ENCODE measurements at places on chromosomes 2 and 18. TPM values are rescaled to one million over a fixed set of nuclear protein-coding genes. Genes with fewer than 3 reads are reported as not detected.

Gene BCL2
- 2.5 TPM for total RNA-seq

Gene SLC5A7
- total RNA-seq = not detected

DNA sequence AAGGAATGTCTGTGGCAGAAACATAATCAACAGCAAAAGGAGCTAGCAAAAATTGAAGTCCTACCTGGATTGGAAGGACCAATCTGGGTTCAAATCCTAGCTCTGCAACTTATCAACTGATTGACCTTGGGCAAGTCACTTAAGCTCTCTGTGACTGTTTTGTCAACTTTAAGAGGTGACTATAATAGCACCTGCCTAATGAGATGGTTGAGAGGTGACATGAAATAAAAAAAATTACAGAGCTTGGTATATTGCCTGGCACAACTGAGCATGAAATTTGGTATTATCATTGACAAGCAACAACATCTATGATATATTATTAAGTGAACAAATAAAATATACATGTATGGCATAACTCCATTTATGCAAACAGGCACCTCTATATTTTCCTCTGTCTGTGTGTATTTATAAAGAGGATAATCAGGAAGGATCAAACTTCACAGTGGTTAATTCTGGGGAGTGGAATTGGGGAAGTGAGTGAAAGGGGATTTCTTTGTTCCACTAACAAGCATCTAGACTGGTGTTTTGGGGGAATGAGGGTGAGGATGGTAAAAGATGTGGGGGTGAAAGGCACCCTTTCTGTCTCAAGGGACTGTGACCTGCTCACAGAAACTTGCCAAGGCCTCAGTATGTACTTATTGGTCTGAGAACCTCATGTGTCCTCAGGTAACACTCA, 132.8 kb upstream of the SERTAD2 start:
- DNase-seq = no peak

GRCh38 chr2:220224691-220225543, 597.5 kb downstream of the SLC4A3 start:
- peak; percentile 34 for DNase-seq

DNA sequence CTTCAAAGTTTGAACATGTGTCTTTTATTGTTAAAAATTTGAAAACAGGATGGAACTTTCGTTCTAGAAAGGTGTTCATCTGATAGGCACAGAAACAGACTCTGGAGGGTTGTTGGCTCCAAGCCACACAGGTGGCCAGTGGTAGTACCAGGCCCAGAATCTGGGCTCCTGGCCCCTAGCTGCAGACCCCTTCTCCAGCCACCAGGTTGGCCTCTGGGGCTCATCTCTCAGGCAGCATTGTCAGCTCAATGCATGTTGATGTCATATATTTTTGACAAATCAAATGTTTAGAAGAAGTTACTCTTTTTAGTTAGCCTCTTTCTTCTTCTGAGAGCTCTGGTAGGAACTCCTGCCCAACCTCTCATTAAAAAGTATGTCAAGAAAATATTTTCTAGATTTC, 34.5 kb upstream of the CHRNA1 start:
- DNase-seq = no peak

Gene DTNB
- 11.3 TPM for total RNA-seq

GRCh38 chr2:196513796-196514526, 125.6 kb upstream of the CCDC150 start:
- DNase-seq = no peak

Gene SERPINB2
- total RNA-seq = 0.80 TPM

DNA sequence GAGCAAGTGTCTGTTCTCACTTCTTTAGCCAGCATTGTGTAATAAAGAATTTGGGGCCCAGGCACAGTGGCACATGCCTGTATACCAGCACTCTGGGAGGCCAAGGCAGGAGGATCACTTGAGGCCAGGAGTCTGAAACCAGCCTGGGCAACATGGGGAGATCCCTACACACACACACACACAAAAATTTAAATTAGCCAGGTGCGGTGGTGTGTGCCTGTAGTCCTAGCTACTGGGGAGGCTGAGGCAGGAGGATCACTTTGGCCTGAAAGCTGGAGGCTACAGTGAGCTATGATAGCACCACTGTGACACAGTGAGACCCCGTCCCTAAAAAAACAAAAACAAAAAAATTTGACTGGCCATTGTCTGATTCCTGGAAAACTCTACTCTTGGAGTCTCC, 8.3 kb downstream of the REV1 start:
- DNase-seq = no peak

Gene RGPD4
- total RNA-seq = not detected

- no peak for DNase-seq
These were observed 64.9 kb upstream of the CAPN13 start for GRCh38 chr2:30871980-30872789.

Gene CAPN14
- total RNA-seq = under 0.01 TPM

GRCh38 chr18:29326214-29326613, 1149.3 kb upstream of the CDH2 start:
- DNase-seq = no peak

DNA sequence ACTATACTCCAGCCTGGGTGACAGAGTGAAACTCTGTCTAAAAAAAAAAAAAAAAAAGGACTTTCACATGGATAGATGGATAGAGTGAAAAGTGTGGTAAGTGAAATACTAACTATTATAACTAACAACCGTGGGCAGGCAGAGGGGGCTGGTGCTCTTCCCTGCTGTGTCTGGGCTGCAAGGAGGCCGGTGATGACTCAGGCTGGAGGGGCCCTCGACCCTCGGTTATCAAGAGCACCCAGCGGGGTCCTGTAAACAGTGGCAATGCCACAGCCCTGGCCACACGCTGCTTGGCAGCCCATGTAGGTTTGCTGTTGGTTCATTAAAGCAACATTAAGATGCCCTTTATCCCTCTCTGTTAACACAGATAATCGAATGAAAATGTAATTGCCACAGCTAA, 184.8 kb upstream of the RAB12 start:
- no peak for DNase-seq

GRCh38 chr18:27556741-27557140, 371.6 kb upstream of the CHST9 start:
- DNase-seq = no peak

Gene RESP18
- total RNA-seq = not detected

DNA sequence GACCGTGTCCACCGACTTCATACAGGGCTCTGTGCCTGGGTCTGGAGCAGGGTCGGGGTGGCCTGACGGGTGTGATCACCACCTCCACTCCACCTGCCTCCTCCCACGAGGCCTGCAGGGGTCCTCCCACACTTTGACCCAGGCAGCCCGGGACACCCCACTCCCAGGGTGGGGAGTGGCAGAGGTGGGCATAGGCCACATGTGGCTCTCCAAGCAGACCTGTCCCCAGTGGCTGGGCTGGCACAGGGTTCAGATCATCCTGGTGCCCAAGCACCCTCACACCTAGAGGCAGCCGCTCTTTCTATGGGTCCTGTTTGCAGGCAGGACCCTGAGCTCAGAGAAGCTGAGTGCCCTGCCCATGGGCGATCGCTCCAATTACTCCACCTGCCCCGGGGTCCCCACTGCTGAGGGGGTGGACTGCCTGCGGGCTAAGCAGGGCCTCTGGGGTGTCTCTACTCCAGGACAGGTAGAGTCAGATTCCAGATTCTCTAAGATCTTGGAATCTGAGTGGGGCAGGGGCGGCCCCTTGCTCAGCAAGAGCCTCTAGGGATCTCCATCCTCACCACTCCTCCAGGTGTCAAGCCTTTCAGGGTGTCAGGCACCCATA, 1.4 kb downstream of the NEURL3 start:
- DNase-seq = no peak

Gene CYP27A1
- 6.1 TPM for total RNA-seq

GRCh38 chr2:62499430-62500060, 6.5 kb downstream of the TMEM17 start:
- DNase-seq = no peak

DNA sequence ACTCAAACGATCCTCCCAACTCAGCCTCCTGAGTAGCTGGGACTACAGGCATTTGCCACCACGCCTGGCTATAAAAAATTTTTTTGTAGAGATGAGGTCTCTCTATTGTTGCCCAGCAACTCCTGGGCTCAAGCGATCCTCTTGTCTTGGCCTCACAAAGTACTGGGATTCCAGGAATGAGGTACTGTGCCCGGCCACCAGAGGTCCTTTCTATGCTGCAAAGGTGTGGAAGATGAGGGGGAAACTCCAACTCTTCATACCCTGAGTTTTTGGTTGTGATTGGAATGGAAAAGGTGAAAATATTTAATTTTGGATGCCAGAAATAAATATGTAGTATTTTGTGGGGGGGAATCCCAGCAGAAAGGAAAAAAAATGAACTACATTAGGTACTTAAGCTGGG, 36.0 kb downstream of the MRPL33 start:
- peak; percentile 42 for DNase-seq

- peak; percentile 21 for DNase-seq
These were observed 81.3 kb downstream of the NEURL3 start for GRCh38 chr2:96423828-96424227.

All from LHCN-M2 (cell line).